Thymus (tissue), 14 donors: ENCODE measurements at places on chromosomes 2 and 18.
A peak's percentile ranks its signal among the peaks of the same experiment; 100 is the strongest.

GRCh38 chr2:236512267-236512666 is 57.4 kb upstream of the ACKR3 start:
- no peak overlapping the region for H3K27ac ChIP-seq
- DNase-seq, result no peak
- H3K4me3 ChIP-seq, result no peak overlapping the region
- H3K4me1 ChIP-seq, result peaks cover 4% of the 10 kb centered on the region
- H3K27me3 ChIP-seq, result peaks cover 8% of the 10 kb centered on the region

- H3K27me3 ChIP-seq, result no peaks in the 10 kb centered on the region
- no peak for DNase-seq
- H3K4me3 ChIP-seq, result no peak overlapping the region
- H3K36me3 ChIP-seq, result peaks cover 4% of the 10 kb centered on the region
Measured at GRCh38 chr2:3212984-3213383, 164.6 kb downstream of the EIPR1 start.

DNA sequence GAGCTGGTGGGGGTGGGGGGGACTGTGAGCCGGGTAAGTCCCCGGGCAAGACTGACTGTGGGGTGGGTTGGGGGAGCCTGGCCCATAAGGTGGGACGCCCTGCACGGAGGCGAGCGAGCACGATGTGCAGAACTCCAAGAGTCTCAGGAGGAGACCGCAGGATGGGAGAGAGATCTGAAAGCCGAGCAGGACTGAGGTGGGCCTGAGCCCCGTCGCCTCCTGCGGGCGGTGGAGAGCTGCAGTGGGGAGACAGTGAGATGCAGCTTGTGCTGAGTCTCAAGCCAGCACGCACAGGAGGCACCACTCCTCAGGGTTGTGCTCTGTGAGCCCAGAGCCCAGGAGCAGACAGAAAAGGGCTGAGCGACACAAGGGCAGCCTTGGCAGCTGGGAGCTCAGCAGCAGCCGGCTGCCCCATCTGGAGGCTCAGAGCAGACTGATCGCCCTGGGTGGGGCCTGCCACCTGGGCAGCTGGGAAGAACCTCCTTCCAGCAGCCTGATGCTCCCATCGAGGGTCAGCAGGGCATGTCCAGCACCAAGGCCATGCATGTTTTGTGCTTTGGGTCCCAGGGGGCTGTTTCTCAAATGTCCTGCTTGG is 15.9 kb downstream of the ARHGEF4 start:
- no peak overlapping the region for H3K4me3 ChIP-seq
- no peaks in the 10 kb centered on the region for H3K36me3 ChIP-seq
- H3K4me1 ChIP-seq, result no peaks in the 10 kb centered on the region
- H3K27ac ChIP-seq, result no peak overlapping the region
- DNase-seq, result no peak
- no peaks in the 10 kb centered on the region for H3K27me3 ChIP-seq

GRCh38 chr2:180991820-180992219 is 11.4 kb downstream of the UBE2E3 start:
- H3K4me1 ChIP-seq, result no peaks in the 10 kb centered on the region
- H3K36me3 ChIP-seq, result peaks cover 25% of the 10 kb centered on the region
- no peak for DNase-seq
- H3K27me3 ChIP-seq, result no peaks in the 10 kb centered on the region
- no peak overlapping the region for H3K4me3 ChIP-seq
- H3K27ac ChIP-seq, result no peak overlapping the region

DNA sequence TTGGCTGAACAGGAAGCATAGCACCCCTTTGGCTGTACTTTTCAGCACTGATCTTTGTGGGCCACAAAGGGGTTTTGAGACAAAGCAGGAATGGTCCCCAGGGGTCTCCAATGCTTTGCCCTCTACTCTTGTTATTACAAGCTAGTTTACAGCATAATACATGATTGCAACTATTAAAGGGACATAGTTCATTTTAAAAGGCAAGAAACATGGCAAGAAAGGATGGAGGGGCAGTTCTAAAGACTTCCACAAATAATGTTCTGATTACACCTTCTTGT is 196.6 kb downstream of the FHOD3 start:
- no peak for DNase-seq
- peaks cover 7% of the 10 kb centered on the region for H3K4me1 ChIP-seq
- no peaks in the 10 kb centered on the region for H3K36me3 ChIP-seq
- H3K27ac ChIP-seq, result no peak overlapping the region

- no peak for DNase-seq
- H3K4me3 ChIP-seq, result no peak overlapping the region
- no peaks in the 10 kb centered on the region for H3K27me3 ChIP-seq
- peaks cover 18% of the 10 kb centered on the region for H3K4me1 ChIP-seq
- H3K27ac ChIP-seq, result peak overlapping the region; percentile 25
- H3K36me3 ChIP-seq, result no peaks in the 10 kb centered on the region
Measured at GRCh38 chr2:157837851-157838441, 38.2 kb downstream of the ACVR1 start.

GRCh38 chr2:937530-937929 is 13.1 kb upstream of the SNTG2 start:
- no peaks in the 10 kb centered on the region for H3K4me1 ChIP-seq
- no peak for DNase-seq
- no peak overlapping the region for H3K4me3 ChIP-seq
- H3K36me3 ChIP-seq, result no peaks in the 10 kb centered on the region

DNA sequence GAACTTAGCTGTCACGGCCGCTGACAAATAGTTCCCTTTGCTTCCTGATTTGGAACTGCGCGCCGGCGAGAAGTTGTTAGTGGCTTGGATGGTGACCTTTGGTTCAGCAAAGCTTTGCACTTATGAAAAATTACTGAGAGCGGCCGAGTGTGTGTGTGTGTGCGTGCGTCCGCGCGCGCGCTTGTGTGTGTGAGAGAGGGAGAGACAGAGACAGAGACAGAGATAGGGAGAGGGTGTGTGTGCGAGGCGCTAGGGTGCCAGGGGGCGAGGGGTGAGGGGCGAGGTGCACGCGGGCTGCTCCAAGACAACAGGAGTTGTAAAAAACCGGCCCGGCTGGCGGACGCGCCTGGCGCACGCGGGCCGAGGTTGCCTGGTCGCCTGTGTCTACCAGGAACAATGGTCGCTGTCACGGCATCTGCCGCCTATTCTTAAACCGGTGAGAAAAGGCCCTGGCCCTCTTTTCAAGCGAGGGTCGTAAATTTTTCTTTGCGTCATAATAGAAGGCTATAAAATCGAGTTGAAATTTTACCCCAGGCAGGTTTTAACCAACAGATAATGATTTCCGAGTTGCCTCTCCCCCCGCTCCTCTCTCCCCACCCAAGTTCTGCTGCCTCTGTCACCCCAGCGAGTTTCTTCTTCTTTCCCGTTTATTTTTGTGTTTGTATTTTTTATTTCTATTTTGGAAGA is 535 bp downstream of the HOXD3 start:
- peaks cover 12% of the 10 kb centered on the region for H3K4me1 ChIP-seq
- H3K27ac ChIP-seq, result no peak overlapping the region
- no peaks in the 10 kb centered on the region for H3K36me3 ChIP-seq
- no peak for DNase-seq
- peaks cover 97% of the 10 kb centered on the region for H3K27me3 ChIP-seq
- H3K4me3 ChIP-seq, result no peak overlapping the region

DNA sequence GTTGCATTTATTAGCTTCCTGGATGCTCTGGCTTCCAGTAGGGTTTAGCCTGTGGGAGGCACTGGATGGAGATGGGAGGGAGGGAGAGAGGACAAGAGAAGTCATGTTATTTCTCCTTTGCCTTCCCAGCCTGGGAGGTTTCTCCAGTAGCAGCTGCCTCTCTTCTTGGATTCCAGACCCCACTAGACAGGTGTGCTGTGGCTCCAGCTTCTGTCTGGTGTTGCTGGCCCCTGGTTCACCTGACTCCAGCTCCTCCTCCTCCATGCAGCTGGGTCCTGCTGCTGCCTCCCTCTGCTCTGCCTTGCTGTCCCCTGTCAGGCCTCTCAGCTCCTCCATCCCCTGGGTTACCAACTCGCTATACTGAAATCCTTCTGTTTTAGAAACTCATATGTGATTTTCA is 188.9 kb upstream of the TNP1 start:
- no peaks in the 10 kb centered on the region for H3K27me3 ChIP-seq
- H3K4me1 ChIP-seq, result peaks cover 15% of the 10 kb centered on the region
- no peak overlapping the region for H3K27ac ChIP-seq
- H3K36me3 ChIP-seq, result no peaks in the 10 kb centered on the region
- no peak overlapping the region for H3K4me3 ChIP-seq

DNA sequence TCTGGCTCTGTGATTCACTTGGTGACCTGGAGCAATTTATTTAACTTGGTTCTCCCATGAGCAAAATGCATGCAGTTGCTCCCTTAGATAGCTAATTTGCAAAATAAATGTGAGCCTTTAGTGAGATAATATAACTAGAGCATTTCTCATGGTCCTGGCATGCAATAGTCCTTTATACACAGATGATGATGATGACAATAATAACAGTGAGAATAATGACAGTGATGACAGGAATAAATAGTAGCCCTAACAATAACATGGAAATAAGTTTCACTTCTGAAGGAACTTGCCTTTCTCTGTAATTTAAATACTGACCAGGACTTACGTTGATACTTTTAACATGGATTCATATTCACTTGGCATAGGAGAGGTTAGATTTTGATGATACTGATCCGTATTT is 49.2 kb downstream of the LPIN1 start:
- no peaks in the 10 kb centered on the region for H3K27me3 ChIP-seq
- no peak overlapping the region for H3K27ac ChIP-seq
- H3K4me1 ChIP-seq, result no peaks in the 10 kb centered on the region
- no peak overlapping the region for H3K4me3 ChIP-seq

DNA sequence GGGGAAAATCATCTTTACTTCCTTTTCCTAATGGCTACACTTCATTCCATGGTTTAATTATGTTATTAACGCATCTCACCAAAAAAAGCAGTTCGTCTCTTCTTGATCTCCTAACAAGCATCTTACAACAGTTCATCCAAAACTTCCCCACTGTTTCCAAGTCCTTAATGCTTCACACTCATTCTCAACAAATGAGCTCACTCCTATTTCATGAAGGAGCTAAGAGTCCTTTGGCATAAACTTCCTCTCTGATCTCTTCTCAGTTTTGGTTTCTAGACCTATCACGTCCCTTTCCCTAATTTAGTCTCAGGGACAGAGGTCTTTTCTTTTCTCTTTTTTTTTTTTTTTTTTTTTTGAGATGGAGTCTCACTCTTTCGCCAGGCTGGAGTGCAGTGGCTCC is 205.9 kb upstream of the SLC39A10 start:
- no peak overlapping the region for H3K27ac ChIP-seq
- H3K27me3 ChIP-seq, result no peaks in the 10 kb centered on the region
- no peak overlapping the region for H3K4me3 ChIP-seq
- H3K4me1 ChIP-seq, result no peaks in the 10 kb centered on the region
- H3K36me3 ChIP-seq, result no peaks in the 10 kb centered on the region
- DNase-seq, result no peak

DNA sequence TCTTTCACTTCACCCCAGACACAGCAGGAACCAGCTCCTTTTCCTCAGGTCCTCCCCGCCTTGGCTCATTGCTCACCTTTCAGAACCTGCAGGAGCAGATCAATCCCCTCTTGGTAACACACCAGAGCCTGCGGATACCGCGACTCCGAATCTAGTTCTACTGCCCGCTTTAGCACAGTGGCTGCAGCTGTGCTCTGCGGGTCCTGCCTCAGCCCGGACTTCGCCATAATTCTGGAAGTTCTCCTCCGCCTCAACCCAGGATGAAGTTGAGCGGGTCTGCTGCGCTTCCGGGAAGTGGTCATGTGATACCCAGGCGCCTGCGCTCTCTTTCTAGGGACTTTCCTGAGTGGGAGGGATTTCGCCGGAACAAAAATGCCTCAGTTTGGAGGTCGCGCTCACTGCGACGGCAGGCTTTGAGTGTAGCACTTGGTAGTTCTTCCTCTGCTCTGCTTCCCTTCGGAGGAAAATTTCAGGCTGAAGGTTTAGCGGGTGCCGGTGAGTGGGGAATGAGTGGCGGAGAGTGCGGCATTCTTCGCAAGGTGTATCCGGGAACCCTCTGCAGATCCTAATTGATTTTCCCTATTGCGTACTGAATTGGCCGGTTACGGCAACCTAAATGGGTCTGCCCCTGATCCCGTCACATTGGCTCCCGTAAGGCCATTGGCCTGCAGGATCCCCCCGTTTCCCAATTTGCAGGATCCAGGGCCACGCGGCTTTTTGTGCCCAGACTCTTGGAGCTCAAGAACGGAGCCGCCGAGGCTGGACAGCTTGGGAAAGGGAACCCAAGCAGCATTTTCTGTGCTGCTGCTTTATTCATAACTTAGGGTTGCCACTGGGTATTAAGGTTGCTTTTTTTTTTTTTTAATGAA is at the start of the genes MITD1 and MRPL30:
Gene MITD1, minus strand, starts transcription at position 304 of the 869 bp plus-strand sequence. Its CDS starts 77 bp downstream, at position 227.
Gene MRPL30, plus strand, starts transcription at position 430 of the 869 bp plus-strand sequence. CDS start 5,020 bp downstream, outside the sequence.
- peak; percentile 93 for DNase-seq
- peaks cover 8% of the 10 kb centered on the region for H3K4me1 ChIP-seq
- peak within 1 kb of the TSS; percentile 88 for H3K27ac ChIP-seq
- H3K4me3 ChIP-seq, result peak within 1 kb of the TSS; percentile 94
- no peaks in the 10 kb centered on the region for H3K36me3 ChIP-seq

- no peaks in the 10 kb centered on the region for H3K27me3 ChIP-seq
- no peak overlapping the region for H3K4me3 ChIP-seq
- no peaks in the 10 kb centered on the region for H3K36me3 ChIP-seq
- H3K27ac ChIP-seq, result no peak overlapping the region
- no peaks in the 10 kb centered on the region for H3K4me1 ChIP-seq
- DNase-seq, result no peak
Measured at GRCh38 chr2:44498551-44498950, 136.8 kb downstream of the CAMKMT start.

GRCh38 chr2:193187816-193188215 is 993.1 kb upstream of the TMEFF2 start:
- no peaks in the 10 kb centered on the region for H3K36me3 ChIP-seq
- H3K27ac ChIP-seq, result no peak overlapping the region
- DNase-seq, result no peak
- H3K27me3 ChIP-seq, result no peaks in the 10 kb centered on the region
- H3K4me1 ChIP-seq, result no peaks in the 10 kb centered on the region

DNA sequence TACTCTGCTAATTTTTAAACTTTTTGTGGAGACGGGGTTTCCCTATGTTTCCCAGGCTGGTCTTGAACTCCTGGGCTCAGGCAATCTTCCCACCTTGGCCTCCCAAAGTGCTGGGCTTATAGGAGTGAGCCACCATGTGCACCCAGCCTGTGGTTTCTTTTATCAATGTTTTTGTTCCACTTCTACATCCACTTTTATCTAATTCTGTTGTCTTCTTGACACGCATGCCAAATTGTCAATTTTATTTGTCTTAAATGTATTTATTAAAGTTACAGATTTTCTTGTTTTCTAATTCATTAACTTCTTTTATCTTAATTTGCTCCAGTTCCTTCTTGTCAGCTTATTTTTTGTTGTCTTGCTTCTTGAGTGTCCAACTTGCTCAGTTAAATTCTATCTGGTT is 43.8 kb upstream of the ASPRV1 start:
- H3K27me3 ChIP-seq, result no peaks in the 10 kb centered on the region
- no peak for DNase-seq
- no peak overlapping the region for H3K4me3 ChIP-seq
- no peaks in the 10 kb centered on the region for H3K36me3 ChIP-seq

DNA sequence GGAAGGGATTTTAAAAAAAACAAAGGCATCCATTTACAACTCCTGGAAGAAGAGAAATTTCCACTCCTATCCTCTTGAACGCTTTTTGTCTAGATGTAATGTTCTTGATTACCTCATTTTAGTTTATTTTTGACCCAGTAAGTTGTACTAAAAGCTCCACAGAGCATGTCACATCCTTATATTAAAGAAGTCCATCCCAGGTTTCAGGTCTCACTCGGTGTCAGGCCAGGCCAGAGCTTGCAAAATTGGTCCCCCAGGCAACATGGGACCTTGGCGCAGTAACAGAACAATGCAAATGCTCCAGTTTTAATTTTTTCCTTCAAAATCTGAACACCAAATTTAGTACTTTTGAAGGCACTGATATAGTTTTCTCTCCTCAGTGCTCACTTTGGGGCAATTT is 218.4 kb upstream of the REV1 start:
- no peaks in the 10 kb centered on the region for H3K4me1 ChIP-seq
- no peak overlapping the region for H3K4me3 ChIP-seq
- no peaks in the 10 kb centered on the region for H3K27me3 ChIP-seq

GRCh38 chr2:45390441-45390840 is 220.6 kb downstream of the SRBD1 start:
- no peak overlapping the region for H3K27ac ChIP-seq
- H3K36me3 ChIP-seq, result peaks cover 6% of the 10 kb centered on the region
- DNase-seq, result no peak
- H3K27me3 ChIP-seq, result no peaks in the 10 kb centered on the region
- no peaks in the 10 kb centered on the region for H3K4me1 ChIP-seq
